Activated gamma-delta T cell (primary cell): ENCODE measurements at places on chromosomes 16 and 17.

DNA sequence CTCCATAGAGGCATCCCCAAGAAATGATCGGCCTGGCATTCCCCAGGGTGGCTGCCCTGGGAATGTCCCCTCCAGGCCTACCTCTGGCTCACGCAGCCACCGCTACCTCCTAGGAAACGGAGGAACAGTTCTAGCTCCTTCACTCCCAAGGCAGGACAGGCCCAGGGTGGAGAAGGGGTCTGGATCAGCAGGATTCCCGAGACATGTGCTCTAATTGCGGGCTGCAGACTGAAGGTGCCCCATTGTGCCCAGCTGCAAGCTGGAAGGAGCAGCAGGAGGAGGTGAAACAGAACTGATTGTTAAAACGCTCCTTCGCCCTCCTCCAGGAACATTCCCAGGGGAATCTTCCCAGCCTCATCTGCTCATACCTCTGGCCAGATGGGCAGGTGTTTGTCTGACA lies 40.8 kb downstream of the SCNN1G start:
- no peak for DNase-seq

DNA sequence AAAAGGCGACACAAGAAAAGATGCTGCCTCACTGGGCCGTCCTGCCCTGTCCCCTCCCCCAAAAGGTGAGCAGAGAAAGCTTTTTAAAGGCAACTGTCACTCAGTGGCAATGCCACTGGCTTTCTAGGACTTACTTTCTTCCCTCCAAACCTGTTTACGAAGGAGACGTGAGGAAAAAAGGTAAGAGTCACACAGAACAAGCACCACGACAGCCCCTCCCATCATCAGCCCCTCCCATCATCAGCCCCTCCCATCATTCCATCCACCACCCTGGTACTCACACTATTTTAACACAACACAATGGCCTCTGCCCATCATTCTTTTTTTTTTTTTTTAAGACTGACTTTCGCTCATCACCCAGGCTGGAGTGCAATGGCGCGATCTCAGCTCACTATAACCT lies 77.1 kb downstream of the NXN start:
- no peak for DNase-seq

DNA sequence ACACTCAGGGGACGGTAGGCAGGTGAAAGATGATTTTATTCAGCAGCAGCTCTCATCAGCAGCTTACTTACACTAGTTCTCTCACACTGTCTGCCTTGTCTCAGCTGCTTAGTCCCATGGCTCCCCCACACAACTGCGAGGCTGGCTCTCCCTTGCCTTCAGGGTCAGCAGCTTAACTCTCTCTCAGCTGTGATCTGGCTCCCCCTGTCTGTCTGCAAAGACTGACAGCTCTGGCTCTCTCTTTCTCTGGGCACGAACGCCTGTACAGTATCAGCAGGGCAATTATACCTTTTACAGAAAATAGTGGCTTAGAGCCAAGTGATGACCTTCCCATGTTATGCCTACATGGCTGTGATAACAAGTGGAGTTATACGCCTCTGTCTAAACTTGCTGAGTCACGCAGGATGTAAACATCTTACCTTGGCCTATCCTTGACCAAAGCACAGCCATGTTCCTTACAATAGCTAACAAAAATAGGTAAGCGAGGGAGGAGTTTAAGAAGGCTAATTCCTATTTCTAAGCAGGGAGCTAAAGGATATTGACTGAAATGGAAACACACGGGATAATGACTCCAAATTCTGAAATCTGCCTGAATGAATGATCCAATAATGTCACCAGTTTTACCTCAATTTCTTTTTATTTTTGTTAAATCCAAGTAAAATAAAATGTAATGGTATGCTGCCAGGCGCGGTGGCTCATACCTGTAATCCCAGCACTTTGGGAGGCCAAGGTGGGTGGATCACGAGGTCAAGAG lies 1.1 kb upstream of the NDUFAB1 start:
- DNase-seq = no peak

GRCh38 chr17:12859520-12859919 lies 70.2 kb downstream of the ARHGAP44 start:
- no peak for DNase-seq

DNA sequence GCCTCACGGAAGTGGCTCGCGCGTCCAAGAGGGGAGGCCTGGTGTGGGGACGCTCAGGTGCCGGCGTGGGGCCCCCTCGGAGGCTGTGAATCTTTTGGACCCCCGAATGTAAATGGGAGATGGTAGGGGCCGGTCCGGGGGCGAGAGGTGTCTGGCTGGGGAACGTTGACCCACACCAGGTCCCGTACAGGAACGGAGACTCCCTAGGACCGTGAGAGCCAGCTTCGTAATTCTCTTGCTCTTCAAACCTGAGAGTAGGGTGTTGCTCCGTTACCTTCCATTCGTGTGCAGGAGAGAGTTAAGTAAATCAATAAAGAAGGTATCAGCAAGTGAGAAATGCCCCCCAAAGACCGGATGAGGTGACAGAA lies 481 bp downstream of the LYRM1 start:
- DNase-seq = no peak

GRCh38 chr17:5943232-5943631 lies 126.9 kb upstream of the WSCD1 start:
- no peak for DNase-seq

DNA sequence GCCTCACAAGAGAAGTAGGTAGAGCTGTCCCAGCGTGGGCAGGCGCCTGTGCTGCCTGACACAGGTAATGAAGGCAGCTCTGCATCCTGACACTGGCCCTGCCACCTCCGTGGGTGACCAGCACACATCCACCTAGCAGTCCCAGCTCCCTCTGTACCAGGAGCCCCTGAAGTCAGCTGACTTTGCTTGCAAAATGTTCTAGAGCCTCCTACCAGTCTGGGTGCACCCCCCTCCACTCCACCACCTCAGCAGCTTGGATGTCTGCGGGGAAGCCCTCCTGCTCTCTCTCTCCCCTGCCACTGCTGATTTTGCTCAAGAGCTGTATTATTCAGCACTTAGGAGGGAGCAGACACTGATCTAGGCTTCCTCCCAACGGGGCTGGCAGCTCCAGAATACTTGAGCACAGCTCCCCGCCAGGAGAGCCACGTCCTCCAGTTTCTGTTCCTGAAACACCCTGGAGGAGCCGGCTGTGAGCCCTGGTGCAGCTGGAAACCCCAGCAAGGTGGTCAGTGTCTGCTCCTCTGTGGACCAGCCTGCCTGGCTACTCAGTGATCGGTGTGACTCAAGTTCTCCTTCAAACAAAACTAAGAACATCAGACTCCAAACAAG lies 1.0 kb downstream of the RNF166 start:
- DNase-seq = no peak

DNA sequence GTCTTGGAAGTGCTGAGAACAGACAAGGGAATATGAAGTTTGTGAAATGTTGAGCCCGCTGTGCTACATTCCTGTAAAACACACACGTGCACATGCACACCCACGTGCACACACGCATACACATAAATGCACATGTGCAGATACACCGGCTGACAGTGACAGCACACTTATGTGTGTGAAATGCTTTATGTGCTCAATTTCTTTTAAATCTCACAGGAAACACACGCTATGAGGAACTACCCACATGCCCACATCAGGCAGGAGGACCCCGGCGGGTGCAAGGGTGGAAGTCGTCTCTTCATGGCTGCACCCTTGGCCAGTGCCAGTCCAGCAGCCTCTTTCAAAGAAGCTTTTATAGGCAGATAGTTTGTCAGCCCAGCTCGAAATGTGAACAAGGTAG lies 561 bp upstream of the WFDC1 start:
- no peak for DNase-seq

DNA sequence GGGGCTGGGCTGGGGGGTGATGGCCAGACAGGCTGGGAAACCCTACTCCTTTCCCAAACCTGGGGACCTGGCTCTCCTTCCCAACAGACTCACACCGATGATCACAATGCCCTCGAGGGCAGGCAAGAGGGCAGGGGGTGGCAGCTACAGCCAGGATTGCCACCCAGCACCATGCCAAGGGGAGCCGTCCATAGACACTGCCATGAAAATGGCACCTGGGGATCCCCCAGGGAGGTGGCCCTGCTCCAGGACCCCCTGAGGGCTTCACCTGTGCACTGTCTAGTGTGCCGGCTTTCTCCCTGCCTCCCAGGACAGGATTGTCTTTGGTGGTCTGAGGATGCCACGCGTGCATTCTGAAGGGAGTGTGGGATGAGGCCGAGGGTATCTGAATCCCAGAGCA lies 24.6 kb downstream of the RPH3AL start:
- no peak for DNase-seq

DNA sequence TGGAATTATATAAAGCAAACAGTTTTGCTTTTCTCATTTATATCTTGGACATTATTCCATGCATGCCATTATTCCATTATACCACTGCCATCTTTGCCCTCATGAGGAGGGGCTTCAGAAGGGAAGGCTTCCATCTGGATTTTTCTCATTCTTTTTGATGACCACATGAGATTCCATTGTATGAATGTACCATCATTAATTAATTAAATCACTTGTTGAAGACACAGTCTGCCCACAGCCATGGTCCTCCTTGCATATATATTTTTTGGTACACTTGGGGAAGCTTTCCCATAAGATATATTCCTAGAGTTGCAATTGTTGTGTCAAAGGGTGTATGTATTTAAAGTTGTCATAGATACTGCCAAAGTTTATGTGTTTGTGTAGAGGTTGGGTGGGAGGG lies 7.1 kb downstream of the ARL4D start:
- no peak for DNase-seq

DNA sequence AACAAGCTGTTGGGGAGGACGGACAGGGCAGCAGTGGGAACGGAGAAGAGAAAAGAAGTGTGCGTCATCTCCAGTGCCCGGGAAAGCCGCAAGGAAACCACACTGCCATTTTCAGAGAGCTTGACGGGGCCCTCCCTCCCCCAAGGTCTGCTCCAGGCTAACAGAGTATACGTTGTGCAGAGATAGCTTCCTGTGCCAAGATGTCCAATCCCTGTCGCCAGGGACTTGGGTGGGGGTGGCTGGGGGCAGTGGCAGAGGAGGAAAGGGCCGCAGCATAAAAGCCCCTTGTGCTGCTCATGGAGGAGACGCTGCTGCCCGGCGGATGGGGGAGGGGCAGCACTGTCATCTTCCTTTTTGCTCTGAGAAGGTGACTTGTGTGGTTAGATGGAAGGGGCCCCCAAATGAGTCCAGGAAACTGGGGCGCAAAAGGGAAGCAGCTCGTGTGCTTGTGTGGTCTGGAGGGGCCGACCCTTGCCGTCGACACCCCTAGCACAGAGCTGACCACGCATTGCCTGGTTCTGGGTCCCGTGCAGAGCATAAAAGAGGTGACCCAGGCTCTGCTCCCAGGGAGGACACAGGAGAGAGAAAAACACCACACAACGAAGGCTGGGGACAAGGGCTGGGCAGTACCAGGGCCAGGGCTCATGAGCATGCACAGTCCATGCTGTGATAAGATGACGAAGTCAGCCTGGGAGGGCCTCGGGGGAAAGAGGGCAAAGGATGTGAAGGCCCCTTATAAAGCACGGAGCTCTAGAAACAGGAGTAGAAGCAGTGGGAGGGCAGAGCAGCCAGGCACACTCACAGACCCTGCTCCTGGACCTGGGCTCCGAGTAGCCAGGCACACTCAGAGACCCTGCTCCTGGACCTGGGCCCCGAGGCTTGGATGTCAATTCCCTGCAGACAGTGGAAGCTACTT lies 372.7 kb downstream of the SLC39A11 start:
- DNase-seq = no peak

DNA sequence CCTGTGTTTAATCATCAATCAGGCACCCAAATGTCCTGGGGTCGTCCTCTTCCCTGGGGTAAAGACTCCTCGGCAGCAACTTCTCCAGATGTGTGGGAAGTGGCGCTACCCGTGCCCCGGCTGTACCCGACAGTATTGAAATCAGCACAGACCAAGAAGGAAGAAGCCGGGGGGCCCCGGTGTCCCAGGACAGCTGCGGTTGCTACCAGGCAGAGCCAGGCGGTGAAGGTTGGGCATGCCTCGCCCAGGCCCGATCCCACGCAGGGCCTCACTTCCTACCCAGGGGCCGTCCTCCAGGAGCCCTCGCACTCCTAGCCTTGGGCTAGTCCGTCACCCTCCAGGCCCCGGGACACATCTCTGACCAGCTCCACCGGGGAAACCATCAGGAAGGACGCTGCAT lies 9.0 kb upstream of the CCDC154 start:
- DNase-seq = no peak

- DNase-seq = no peak
Observed at GRCh38 chr16:11047057-11047456, 102.7 kb downstream of the CLEC16A start.

- no peak for DNase-seq
Observed at GRCh38 chr17:82369211-82369610, 2.4 kb upstream of the UTS2R start.

DNA sequence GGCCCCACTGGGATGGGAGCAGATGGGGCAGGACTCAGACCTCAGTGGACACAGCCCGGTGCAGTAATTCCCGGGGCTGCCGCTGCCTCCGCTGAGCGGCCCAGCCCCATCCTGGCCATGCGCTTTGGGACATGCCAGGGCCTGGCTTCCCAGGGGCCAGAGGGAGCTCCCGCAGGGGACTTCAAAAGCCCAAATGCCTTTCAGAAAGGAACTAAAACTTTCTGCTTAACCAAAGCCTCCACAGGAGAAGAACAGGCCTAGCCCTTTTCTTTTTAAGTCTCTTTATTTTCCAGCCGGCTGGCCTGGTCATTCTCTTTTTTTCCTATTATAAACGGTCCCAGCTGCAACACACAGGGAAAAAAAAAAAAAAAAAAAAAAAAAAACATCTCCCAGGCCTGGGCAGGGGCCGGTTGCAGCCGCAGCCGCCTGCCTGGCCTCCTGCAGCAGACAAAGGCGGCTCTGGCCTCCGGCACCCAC lies 10.7 kb upstream of the ZNF423 start:
- DNase-seq = no peak

DNA sequence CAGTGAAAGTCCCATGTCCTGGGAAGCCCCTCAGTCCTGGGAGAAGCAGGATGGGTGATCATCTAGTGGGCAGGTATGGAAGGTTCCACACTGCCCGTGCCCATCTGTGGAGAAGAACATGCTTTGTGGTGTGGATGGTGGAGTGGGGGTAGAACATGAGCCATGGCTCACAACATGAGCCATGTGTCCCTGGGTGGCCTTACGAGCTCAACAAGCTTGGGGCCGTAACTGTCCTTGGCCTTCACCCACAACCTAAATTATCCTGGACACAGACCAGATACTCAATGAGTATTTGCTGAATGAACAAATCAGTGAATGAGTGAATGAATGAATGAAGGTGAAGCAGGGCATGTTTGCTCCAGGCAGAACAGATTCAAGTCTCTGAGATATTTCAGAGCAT lies 13.5 kb downstream of the SOX8 start:
- no peak for DNase-seq

GRCh38 chr16:30829130-30830071 lies 42.4 kb upstream of the ZNF629 start:
- DNase-seq = no peak
